Activated T-cell treated with anti-CD3 and anti-CD28 coated beads for 48 hours (primary cell): ENCODE measurements at places on chromosomes 11 and 22.

DNA sequence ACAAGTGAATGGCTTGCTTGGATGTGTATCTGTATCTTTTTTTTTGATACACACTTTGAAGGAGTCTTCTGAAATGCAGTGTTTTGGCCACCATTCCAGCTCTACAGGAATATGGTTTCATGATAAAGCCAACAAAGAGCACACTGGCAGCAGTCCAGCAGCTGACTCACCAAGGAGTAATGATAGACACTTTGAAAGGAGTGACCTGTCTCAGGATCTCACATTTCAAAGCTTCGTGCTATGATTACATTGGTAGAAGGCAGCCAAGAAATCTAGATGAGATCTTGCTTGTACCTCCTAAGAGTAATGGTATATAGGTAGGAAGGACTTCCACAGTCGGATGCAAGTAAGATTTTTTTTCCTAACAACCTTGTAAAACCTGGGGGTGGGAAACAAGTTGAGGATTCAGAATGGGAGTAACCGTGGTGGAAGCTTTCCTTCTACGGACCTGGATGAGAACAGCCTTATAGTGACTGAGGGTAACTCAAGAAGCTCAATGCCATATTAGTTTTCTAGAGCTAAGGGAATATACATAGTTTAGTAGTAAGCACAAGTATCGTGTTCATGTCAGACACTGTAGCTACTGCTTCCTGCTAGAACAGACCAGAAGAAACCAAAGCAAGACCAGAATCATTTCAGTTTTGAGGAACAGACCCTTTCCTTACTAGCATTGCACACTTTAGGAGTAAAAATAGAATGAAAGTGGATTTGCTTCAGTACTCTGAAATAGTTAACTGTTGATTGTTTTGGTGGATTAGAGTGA is 25.0 kb downstream of the MTMR3 start:
- DNase-seq = no peak

DNA sequence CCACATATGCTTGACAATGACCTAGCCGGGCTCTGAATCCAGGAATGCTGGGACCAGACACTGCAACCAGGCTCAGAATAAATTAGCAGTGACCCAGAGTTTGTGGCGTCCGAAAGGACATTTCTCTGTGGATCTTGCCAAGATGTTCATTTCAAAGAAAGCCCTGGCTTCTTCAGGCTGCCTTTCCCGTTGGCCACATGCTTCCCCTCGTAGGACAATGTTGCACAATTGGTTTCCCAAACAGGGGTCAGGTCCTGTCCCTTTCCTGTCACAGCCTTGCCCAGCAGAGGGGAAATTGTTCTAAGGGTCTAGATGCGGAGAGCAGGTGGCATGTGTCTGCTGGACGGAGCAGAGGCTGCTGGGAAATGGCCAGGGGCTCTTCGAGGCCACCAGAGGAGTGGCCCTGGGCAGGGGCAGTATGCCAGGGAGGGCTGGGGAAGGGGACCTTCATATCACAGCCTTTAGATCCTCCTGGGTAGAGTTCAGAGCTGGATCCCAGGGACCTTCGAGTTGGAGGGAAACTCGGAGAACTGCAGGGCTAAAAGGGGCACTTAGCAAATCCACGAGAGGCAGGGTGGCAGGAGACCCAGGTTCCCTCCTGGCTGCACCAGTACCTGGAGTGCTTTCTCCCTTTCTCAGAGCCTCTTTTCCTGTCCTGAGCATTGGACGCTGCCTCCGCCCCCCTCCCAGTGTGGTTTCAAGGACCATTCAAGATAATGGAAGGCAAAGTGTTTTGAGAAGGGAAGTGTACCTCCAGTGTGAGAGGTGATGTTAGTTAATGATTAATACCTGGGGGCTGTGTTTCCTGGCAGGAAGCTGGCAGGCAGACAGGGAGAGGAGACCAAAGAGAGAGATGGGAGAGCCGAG is 42.3 kb downstream of the C11orf96 start:
- no peak for DNase-seq

GRCh38 chr11:102453302-102453695 is 734 bp upstream of the TMEM123 start:
- DNase-seq = no peak

DNA sequence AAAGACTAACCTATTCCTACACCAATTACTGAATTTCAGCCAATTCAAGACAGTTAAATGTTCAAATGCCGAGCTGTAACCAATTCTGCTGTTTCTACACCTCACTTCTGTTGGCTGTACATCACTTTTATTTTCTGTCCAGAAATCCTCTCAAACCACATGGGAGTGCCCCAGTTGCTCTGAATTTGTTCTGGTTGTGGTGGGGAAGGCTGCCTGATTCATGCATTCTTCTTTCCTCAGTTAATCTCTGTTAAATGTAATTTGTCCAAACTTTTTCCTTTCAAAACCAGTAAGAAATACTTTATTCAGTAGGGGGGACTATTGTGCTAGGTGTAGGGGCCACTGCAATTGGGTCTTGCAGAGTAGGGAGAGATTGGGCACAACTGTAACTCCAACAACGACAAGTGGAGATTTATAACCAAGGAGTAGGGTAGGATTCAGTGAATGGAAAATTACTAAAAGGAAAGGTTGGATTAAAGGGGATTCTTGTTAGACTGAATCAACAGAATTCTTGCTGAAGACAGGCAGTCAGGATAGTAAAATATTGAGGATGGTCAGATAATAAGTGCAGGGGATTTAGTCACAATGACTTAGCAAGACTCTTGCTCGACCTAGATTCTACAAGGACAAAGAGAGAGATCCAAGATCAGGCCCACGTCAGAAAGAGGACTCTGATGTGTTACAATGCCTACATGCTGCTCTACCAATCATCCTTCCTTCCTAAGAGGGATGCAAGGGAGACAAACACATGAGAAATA is 593.5 kb upstream of the FAT3 start:
- no peak for DNase-seq

DNA sequence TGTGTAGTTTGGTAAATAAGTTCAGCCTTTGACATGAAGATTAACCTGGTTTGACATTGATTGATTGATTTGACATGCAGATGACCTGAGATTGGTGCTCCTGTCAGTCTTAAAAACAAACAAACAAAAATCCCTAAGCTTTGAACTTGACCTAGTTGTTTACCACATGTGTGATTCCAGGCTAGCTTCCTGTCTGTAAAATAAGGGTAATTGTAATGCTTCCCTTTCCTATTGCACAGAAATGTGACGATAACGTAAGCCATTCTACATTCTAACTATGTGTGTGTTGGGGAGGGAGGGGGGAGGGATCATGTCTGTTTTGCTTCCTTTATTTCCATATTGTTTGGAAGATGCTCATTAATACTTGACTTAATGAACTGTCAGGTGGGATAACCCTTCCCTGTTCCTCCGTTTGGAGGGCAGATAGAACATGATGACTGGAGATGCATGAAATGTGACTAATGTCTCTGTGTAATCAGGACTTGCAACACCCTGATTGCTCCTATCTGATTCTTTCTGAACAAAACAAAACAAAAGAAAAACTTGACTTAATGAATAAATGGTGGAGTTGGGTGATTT is 106.1 kb upstream of the CLMP start:
- no peak for DNase-seq

- DNase-seq = no peak
Measured at GRCh38 chr11:45702511-45702910, 37.1 kb upstream of the CHST1 start.
